Activated effector memory CD4-positive, alpha-beta T cell treated with Interleukin-2 at 50 U/mL for 16 hours (primary cell): ENCODE measurements at places on chromosomes 1 and 21.

GRCh38 chr1:90346349-90346748 lies 351.4 kb downstream of the ZNF326 start:
- DNase-seq, result no peak

- DNase-seq, result no peak
These were observed 87.5 kb upstream of the WDR26 start for GRCh38 chr1:224521904-224522734.

GRCh38 chr1:186129758-186130157 lies 245.3 kb downstream of the TPR start:
- no peak for DNase-seq

- DNase-seq, result no peak
These were observed 59.4 kb upstream of the POU2F1 start for GRCh38 chr1:167161242-167161641.

GRCh38 chr1:243756529-243756928 lies 93.5 kb downstream of the AKT3 start:
- no peak for DNase-seq

GRCh38 chr1:199466961-199467360 lies 560.5 kb upstream of the NR5A2 start:
- DNase-seq, result no peak

GRCh38 chr1:226981386-226981817 lies 41.3 kb downstream of the COQ8A start:
- no peak for DNase-seq

DNA sequence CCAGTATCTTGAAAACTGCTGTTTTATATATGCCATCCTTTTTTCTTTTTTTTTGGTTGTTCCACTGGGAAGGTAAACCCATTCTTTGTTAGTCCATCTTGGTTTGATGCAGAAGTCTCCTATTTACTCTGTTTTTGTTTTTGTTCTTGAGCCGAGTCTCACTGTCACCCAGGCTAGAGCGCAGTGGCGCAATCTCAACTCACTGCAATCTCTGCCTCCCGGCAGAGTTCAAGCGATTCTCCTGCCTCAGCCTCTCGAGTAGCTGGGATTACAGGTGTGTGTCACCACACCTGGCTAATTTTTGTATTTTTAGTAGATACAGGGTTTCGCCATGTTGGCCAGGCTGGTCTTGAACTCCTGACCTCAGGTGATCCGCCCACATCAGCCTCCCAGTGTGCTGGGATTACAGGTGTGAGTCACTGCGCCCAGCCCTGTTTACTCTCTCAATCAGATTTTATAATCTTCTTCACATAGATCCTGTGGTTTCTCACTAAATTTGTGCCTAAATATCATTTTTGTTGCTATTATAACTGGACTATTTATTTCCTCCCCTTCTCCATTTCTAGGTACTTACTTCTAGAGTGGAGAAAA lies 12.5 kb downstream of the SYF2 start:
- no peak for DNase-seq

GRCh38 chr1:94272388-94272787 lies 35.0 kb upstream of the ARHGAP29 start:
- no peak for DNase-seq

DNA sequence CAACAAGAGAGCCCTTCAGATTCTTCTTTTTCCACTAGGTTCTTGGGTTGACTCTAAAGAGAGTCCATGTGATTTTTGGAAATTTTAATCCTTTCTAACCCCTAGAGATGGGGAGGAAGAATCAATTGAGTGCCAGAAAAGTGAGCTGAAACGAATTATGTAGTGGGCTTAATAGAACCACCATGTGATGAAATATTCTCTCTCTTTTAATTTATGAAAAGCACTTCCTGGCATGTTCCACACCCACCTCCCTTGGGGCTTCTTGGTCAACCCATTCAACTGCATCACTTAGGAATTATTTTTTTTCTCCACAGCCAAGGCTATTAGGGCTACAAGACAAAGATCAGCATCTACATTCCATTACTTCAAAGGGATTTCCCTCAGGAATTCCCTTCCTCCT lies 79.6 kb downstream of the ZC3H11B start:
- DNase-seq, result no peak

GRCh38 chr21:44089001-44089911 lies 17.9 kb upstream of the PWP2 start:
- DNase-seq, result peak; percentile 41

GRCh38 chr21:44694776-44695175 lies 2.2 kb upstream of the KRTAP10-12 start:
- no peak for DNase-seq

DNA sequence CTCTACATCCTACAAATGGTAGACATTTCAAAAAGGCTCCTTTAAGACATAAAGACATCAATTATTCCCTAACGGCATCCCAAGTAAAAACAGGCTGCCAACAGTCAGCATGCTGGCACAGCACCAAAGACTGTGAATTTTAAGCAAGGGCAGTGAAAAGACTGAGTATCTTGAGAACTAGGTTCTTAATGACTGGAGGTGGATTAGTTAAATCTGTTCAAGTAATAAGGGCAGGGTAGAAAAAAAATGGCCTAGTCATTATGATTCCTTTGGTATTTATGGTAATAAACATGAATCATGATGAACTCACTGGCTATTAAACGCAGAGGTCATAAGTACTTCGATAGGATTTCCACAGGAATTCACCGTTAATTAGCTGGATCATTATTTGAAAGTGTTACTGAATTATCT lies 75.2 kb downstream of the KIFAP3 start:
- DNase-seq, result no peak

DNA sequence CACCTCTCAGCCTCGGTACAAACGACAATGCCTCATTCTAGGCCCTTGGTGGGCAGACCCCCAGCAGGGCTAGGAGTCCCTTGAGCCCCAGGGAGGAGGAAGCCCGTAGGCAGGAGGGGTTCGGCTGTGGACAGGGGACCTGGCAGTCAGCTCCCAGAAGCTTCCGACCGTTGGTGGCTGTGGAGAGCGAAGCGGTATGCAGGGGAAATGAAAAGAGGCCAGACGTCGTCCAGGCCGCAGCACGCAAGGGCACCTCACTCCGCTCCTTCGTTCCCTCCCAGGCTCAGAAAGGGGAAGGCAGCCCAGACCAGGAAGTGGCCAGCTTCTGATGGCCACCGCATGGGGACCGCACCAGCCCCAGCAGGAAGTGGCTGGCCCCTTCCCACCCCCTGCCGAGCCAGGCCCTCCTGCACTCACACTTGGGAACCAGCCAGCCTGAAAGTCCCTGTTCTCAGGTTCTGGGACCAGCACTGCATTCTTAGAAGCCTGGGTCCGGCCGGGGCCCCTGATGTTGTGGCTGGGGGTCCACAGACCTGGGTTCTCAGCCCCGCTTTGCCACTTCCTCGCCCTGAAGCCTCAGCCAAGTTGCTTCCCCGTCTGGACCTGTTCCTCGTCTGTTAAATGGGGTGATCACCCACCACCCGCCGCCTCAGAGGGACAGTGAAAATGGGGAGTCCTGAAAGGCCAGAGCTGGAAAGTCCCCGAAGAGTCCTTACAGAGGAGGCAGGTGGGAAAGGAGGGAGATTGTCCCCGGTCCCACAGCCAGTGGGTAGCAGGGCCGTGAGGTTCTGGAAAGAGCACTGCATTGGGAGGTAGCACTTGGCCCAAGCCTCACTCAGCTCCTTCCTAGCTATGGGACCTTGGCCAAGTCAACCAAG lies 104.0 kb upstream of the RUNX3 start:
- no peak for DNase-seq

GRCh38 chr1:114718661-114719423 lies 2.3 kb upstream of the NRAS start:
- no peak for DNase-seq

DNA sequence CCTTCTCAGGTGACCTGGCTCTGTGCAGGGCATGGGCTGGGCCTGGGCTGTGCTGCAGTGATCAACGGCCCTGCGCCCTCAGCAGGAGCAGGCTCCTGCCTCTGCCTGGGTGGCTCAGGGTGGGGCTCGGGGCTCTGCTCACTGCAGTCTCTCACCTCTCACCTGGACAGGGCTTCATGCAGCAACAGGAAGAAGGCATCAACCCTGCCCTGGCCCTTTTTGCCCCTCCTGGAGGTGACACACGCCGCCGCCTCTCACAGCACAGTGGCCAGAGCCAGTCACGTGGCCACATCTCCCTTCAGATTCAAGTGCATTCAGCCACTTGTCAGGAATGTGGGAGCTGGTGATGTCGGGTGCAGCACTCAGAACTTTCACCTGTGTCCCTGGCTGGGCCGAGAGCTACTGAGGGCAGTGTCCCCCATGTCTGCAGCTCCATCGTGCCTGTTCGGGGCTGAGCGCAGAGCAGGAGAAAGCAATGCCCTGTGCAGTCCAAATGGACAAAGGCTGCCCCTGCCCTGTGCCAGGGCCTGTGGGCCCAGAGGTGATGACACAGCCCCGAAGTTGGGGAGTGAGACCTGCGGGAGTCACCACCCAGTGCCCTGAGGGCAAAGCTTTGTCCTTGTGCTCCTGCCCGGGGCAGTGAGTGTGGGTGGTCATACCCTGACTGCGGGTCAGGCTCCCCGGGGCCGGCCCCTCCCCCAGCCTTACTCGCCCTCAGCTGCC lies 314.0 kb downstream of the PTPRU start:
- DNase-seq, result no peak

- no peak for DNase-seq
These were observed 79.3 kb upstream of the ATF3 start for GRCh38 chr1:212529211-212529741.

DNA sequence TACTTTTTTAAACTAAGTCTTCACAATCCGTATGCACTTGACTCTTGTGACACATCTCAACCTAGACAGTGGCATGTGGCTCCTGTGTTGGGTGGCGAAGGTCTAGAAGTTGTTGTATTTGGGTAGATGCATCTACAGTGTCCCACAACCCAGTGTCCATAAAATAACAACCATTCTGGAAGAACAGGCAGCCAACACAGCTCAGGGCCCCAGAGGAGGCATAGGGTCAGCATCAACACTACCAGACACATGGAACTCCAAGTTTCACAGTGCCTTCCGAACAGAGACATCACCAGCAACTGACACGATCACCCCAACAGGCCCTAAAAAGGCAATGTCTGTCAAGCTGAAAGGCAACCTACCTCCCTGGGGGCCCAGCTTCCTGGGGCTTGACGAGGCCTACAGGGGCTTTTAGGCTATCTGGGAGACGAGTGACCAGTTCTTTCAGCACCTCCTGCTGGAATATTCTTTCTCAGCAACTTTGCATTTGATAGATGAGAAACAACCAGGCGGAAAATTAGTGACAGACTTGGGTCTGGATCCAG lies 5.6 kb downstream of the SH3BP5L start:
- no peak for DNase-seq

DNA sequence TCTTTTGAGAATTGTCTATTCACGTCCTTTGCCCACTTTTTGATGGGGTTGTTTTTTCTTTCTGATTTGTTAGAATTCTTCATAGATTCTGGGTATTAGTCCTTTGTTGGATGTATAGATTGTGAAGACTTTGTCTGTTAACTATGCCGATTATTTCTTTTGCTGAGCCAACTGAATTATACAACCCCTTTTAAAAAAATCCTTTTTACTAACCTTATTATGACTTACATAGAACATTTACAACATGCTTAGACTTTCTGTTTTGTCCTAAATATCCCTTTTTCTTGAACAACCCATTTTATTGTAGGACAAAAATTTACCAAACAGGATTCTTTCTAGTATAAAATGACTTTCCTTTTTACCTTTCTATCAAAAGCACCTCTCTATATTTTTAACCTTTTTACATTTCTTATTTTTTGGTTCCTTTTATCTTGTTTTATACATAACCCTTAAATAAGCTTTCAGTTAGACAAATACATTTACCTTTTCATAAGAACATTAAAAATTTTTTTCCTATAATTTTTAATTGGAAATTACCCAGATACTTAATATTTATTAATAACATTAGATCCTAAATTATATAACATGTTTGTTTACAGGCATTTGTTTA lies 70.4 kb upstream of the TTLL7 start:
- DNase-seq, result no peak

DNA sequence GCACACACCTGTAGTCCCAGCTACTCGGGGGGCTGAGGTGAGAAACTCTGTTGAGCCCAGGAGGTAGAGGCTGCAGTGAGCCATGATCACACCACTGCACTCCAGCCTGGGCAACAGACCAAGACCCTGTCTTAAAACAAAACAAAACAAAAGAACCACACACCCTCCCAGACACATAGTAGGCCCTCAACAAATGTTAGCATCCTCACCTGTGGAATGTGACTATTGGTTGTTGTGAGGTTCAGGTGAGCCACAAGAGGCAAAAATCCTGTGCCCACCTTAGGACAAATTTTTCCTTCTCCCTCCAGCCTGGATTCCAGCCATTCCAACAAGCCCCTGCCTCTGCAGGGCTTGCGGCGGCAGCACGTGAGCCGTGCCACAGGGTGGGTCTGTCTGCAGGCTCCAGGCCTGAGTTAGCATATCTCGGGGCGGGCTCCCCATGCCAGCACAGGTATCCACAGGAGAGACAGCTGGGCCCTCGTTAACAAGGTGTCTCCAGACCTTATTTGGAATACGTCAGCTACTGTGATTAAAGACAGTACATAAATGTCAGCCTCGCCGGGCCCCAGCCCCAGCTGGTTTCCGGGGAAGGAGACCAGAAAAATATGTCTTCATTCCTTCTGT lies 17.4 kb downstream of the C1QB start:
- DNase-seq, result no peak

- DNase-seq, result no peak
These were observed 3.0 kb downstream of the FCAMR start for GRCh38 chr1:206967096-206967849.

- DNase-seq, result peak; percentile 33
These were observed 35.6 kb upstream of the WASF2 start for GRCh38 chr1:27525296-27526272.

GRCh38 chr1:208347191-208347590 lies 103.0 kb upstream of the PLXNA2 start:
- no peak for DNase-seq

DNA sequence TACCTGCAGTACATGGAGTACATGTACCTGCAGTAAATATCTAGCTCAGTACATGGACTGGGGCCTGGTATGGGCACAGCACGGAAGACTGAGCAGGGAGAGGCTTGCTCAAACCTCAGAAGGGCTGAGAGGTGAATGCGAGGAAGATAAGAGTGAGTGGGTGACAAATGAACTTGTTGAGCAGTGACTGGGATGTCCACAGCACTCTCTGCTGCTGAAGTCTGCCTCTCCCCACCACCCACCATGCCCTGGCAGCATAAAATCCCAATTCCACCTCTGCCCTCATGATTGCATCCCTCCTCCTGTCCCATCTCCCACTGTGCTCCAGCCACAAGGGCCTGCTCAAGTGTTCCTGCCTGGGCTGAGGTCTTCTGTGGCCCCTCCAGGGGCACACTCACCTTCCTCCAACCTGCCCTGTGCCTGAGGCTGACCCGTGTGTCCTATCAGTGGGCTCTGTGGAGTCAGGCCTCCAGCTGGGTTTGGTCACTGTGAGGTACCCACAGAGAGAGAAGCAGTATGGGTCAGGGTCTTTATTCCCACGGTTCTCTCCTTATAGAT lies 114.2 kb downstream of the FOXD2 start:
- DNase-seq, result no peak

GRCh38 chr1:83999316-83999819 lies 436 bp upstream of the TTLL7 start:
- no peak for DNase-seq

- DNase-seq, result no peak
These were observed 29.4 kb downstream of the KAZN start for GRCh38 chr1:14627608-14628489.
